ENCODE measurements at places on chromosomes 7 and 10.

- no peak for DNase-seq
These were observed 143.1 kb downstream of the GNAI1 start for GRCh38 chr7:80277434-80278427.

DNA sequence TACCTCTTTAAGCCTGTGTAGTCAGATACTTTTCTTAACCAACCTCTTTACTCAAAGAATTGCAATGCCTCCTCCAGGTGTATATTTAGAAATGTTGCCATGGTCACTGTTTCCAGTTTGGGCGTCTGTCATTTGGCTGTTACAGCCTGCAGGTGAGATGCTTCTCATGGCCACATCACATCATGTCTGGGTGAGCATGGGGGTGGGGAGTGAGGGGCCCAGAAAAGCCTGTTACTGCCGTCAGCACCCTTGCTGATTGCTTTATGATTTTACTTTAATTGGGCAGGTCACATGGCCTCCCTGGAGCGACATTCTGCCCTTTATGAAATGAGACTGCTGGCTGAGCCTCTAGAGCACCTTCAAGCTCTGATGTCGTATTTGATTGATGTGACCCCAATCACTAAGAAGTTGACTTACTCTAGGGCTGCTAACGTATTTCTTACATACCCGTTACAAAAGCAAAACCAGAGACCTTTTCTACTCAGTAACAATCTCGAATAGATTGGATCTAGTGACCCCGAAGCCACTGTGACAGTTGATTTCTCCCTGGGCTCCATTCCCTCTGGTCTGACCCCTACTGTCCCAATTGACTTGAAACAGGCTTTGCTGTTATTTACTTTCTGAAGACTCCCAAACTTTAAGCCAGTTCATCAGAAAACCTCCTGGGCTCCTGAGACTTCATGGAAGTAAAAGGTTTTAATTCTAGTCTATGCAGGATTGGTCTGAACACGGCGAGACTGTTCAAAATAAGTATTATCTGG, 60.7 kb downstream of the OTUD1 start:
- no peak for DNase-seq

- no peak for DNase-seq
These were observed 196.4 kb downstream of the CREB5 start for GRCh38 chr7:28608731-28609130.

DNA sequence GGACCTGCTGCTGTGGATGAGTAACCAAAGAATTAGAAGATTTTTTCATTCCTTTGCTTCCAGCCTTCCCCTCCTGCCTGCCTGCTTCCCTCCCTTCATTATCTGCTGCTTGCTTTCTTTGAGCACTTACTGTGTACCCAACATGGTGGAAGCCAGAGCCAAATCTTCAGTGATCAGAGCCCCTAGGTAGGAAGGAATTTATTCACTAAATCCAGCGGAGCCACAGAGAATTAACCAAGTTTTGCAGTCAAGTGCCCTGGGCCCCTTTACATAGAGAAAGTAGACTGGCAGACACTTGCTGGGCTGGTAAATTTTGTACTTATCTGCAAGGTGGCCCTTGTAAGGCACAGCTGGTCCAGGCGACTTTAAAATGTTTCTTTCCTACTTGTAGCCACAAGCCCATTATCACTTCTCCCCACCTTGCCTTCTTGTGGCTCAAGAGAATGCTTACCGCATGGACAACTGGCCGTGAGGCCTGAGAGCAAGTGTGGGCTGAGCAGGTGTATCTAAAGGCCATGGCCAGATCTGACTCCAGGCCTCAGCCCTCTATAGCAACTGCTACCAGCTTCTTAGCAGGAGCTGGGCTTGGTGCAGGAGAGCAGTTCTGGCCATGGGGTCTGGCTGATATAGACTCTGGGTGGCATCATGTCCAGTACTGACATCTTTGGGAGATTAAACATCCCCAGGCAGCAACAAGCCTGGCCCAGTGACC, 11.1 kb downstream of the UNC5B start:
- DNase-seq: no peak

DNA sequence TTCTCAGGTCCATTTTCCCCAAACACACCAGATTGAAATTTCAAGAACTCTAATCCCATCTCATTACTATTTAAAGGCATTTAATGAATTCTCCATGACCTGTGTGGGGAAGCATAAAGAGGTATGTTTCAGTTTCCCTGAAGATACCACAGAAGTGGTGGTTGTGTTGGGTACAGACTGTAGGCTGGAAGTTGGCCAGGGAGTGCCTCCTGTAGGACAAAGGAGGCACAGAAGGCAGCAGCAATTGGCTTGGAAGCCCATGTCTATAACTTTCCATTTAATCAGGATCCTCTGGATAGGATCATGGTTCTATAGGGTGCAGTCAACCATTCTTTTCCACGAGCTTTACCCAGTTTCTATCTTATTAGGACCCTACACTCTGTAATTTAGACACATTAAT, 8.6 kb upstream of the BET1 start:
- DNase-seq: no peak

DNA sequence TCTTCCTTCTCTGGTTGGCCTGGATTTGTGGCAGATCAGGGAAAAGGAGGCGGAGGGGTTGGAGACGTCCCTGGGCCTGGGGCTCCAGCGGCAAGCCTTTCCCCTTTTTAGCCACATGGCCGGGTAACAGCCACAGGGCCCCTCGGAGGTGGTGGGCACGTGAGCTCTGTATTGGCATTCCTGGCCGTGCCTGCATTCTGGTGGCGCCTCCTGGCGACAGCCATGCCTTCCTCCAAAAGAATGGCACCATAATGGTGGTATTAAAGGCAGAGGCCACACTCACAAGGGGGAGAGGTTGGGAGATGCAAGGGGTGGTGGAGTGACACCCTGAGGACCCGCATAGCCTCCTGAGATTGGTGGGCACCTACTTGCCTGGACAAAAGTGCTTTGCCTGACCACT, 3.0 kb upstream of the AQP1 start:
- DNase-seq: no peak

DNA sequence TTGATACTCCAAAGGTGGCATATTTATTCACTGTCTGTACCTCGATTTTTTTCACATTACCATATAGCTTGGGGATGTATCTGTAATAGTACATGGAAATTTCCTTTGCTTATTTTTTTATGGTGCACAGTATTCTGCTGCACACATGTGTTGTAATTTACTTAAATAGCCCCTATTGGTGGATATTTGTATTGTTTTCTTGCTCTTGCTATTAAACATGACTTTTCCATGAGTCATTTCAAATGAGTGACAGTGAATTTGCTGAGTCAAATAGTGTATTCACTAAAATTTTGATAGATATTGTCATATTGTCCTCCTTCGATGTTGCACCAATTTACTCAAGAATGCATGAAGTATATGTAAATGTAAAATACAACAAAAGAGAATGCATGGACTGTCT, 122.7 kb upstream of the STEAP4 start:
- no peak for DNase-seq

All from CMK (cell line).